ENCODE measurements at places on chromosomes 7 and 10.

GRCh38 chr7:81604075-81604807 is 165.6 kb downstream of the HGF start:
- no peak for DNase-seq

DNA sequence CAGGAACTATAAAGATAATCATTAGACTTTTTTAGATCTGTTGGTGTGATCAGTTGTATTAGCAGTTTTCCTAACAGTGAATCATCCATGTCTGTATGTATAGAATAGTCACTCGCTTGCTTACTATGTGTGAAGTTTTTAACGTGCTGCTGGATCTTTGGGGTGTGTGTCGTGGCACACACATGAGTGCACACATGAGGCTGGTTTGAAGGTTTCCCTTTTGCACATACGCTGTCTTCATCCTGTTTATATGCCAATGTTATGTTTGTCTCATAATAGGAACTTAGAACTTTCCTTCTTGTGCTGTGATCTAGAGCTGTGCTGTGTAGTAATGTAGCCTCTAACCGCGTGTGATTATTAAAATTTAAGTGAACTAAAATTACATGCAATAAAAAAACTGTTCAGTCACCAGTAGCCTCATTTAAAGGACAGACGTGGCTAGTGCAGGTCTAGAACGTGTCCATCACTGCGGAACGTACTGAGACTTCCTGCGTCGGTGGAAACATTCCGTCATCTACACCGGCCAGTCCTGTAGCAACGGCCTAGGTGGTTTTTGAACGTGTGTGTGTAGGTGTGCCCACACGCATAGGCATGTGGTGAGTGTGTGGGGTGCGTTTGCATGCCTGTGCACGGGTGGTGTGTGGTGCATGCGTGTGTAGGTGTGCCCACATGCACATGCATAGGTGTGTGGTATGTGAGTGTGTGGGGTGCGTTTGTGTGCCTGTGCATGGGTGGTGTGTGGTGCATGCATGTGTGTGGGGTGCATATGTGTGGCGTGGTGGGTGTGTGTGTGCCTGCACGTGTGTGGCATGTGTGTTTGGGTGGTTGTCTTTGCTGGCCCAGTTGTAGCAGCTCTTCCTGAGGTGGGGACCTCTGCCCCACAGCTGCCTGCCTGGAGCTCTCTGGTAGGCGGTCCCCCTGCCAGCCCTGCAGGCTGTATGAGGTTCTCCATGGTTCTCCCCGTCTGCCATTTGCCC is 56.6 kb downstream of the INPP5A start:
- no peak for DNase-seq

DNA sequence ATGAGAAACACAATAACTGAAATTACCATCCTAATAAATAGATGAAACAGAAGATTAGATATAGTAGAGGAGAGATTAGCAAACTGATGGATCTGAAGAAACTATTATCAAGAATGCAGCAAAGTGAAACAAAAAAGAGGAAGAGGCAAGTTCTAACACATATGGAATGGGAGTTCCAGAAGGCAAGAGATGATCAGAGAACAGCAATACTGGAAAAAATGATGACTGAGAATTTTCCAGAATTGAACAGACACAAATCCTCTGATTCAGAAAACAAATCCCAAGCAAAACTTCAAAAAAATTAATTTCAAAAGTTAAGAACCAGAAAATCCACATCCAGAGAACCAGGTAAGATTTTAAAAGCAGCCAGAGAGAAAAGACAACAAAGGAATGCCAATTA is 20.2 kb upstream of the CYREN start:
- DNase-seq, result no peak

DNA sequence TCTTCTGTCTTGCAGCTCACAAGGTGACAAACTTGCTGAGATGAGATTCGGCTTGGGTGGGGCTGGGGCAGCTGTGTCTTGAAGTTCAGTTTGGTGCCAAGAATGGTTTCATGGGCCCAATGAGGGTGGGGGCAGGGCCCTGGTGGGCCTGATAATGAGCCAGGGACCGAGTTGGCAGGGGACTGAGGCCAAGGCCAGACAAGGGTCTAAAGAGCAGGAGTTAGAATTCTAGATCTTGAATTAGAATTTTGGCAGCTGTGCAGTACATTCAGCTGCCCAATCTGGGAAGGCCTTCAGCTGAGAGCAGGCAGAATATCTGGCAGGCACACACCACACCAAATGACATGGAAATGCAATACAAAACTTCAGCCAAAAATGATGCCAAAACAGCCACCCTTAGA is 1.5 kb upstream of the JAZF1 start:
- DNase-seq, result no peak

GRCh38 chr7:131103997-131104396 is 223.7 kb upstream of the MKLN1 start:
- DNase-seq, result no peak

DNA sequence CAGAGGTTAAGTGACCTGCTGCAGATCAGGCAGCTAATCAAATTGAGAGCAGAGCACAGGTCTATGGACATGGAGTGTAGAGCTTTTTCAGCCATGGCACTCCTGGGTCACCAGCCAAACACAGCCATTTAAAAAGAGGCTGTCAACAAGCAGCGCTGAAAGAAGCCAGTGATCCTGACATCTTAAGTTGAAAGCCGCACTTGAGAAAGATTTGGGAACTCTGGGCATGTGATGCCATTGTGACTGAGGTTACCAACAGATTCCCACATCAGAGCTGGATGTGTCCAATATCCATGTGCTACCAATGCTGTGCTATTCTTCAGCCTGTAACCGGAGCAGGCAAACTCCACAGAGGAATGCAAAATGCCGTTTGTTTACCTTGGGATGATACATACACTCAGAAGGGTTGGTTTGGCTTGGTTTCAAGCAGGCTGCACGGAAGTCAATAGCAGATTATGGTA is 56.2 kb upstream of the ABLIM1 start:
- DNase-seq, result no peak

GRCh38 chr10:2980791-2981360 is 86.5 kb upstream of the PFKP start:
- no peak for DNase-seq

DNA sequence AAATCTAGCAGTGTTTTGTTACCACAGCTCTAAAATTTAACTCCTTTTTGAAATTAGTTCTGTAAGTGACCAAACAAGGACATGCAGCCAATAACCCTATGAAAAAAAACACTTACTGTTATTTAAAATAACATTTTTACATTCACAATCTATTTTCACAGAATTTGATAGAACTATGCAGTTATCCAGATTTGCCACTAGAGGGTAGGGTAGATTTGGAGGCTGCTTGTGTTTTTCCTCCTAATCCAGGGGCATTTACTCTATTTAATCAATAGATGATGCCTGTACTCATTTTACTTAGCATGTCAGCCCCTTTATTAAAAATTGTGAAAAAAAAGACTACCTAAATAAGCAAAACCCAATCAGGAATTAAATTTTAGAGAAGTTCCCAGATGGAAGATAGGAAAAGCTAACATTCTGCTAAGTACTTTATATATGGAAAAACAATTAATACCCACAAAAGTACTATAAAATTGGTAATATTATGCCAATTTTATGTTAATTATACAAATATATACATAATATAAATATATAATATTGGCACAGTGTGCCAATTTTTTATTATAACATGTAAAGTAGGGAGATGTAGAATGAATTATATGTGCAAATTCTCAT is 18.1 kb upstream of the LIPK start:
- no peak for DNase-seq

DNA sequence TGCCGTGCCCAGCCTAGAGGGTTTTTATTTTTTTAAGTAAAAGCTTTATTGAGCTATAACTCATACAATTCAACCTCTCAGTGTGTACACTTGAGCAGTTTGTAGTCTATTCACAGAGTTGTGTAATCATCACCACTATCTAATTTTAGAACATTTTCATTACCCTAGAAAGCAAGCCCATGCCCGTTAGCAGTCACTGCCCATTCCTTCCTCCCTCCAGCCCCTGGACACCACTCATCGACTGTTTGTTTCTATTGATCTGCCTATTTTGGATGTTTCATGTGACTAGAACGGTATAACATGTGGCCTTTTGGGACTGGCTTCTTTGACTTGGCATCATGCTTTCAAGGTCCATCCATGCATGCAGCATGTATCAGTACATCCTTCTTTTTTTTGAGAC is 25.7 kb upstream of the SEC61A2 start:
- DNase-seq, result no peak

DNA sequence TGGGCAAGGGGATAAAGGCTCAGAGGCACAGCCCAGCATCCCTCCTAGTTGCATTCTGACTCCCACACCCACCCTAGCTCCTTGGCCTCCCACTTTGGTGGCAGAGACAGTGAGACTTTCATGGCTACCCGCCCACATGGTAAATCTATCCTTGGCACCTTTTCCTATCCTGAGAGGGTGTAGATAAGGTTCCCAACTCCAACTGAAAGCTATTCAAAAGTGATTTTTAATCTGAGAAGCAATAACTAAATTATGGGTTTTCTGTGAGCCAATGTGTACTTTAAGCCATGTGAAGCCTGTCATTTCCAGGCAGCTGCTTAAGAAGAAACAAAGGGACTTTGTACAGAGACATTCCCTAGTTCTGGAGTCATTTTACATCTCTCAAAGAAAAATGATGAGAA is 9.1 kb downstream of the LAMB1 start:
- DNase-seq, result no peak

DNA sequence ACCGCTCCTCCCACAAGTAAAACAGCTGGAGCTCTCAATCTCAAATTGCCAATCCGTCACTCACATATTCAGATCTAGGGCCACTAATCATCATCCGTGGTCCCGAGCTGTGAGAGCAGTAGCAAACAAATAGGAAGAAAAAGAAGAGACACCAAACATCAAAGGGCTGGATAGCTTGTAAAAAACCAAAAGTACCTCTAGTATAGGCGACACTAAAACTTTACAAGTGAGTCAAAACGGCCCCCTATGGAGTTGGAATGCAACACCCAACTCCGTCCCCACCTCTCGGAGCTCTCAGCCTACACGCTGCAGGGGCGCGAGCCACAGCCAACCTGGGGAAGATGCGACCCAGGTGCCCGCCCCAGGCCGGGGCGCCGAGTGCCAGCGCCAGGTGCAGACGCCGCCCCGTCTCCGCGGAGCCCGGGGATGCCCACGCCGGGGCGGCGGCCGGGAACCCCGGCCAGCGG is 581 bp downstream of the FAM3C start:
- DNase-seq, result peak; percentile 37

DNA sequence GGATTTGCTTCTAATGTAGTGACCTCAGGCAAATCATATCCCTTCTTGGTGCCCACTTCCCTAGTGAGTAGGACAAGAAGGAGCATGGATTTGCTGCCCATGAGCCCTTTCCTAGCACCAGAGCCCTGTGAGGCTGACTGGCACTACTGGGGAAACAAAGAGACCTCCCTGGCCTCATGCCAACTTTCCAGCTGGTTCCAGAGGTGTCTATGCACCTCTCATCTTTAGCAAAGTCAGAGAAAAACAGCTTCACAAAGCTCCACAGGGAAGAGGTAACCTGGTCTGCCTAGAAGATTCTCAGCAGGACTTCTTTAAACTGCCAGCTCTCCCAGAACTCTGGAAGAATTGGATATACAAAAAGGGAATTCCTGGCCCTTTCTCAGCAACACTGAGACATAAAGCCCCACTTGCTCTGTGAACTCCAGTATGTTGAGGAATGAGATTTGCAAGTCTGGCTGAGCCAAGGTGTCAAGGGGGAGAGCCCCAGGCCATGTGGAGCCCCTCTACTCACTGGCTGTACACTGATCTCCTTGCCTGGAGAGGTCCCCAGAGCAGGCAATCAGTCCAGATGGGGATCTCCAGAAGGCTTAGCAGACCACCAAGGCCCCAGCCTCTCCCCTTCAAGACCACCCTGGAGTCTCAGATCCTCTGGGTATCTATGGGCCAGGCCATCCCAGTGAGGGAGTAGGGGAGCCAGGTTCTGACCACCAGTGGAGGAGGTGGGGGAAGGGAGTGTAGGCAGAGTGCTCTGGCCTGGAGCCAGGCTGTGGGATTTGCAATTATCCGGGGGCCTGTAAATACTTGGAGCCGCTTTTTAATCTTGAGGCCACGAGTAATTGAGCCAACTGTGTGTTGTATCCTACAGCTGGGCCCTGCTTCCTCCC is 24.4 kb upstream of the RBM20 start:
- DNase-seq, result no peak

GRCh38 chr10:51663086-51663485 is 36.3 kb downstream of the CSTF2T start:
- no peak for DNase-seq
